Endothelial cell (in vitro differentiated cells): ENCODE measurements at places on chromosomes 3 and 15. TPM values are rescaled to one million over a fixed set of nuclear protein-coding genes. Genes with fewer than 3 reads are reported as not detected.

GOLGA8S gene
- 0.28 TPM for total RNA-seq

MNS1 gene
- 1.9 TPM for total RNA-seq

NFKBIZ gene
- 20.5 TPM for total RNA-seq

SMAD6 gene
- total RNA-seq: 21.3 TPM

BBS4 gene
- total RNA-seq: 17.0 TPM

FETUB gene
- total RNA-seq: not detected

LTF gene
- total RNA-seq: not detected

THSD4 gene
- 0.92 TPM for total RNA-seq

IL12A gene
- 0.67 TPM for total RNA-seq

IL17RC gene
- 17.5 TPM for total RNA-seq

GOLGA6L7 gene
- total RNA-seq: not detected

TIGIT gene
- total RNA-seq: not detected

CFAP92 gene
- 3.7 TPM for total RNA-seq

- DNase-seq: no peak
Measured at GRCh38 chr15:72005483-72005882, 112.5 kb downstream of the MYO9A start.

DNA sequence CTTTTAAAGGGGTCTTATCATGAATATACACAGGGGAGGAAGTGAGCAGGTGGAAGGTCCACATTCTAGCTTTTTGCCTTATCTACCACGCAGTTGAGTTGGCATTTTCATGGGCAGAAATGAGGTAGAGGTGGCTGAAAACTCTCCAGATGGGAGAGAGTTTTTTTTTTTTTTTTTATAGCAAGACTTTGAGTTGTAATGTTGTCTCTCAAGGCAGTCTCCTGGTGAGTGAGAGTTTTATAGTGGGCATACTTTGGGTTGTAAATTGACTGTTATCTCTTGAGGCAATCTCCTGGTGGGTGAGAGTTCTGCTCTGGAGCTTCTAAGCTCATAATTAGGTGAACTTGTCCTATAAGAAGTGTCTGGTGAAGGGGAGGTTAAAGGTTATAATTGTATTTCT, 191.7 kb upstream of the NAALADL2 start:
- DNase-seq: no peak

- peak; percentile 76 for DNase-seq
Measured at GRCh38 chr3:187669675-187670504, at the start of gene SST. TSS of gene SST (minus strand) at chr3:187670394. CDS start at chr3:187670291, 103 bp downstream.

- DNase-seq: no peak
Measured at GRCh38 chr3:74415731-74416130, 198.7 kb downstream of the CNTN3 start.

- no peak for DNase-seq
Measured at GRCh38 chr3:16999161-16999560, 114.4 kb downstream of the PLCL2 start.

DNA sequence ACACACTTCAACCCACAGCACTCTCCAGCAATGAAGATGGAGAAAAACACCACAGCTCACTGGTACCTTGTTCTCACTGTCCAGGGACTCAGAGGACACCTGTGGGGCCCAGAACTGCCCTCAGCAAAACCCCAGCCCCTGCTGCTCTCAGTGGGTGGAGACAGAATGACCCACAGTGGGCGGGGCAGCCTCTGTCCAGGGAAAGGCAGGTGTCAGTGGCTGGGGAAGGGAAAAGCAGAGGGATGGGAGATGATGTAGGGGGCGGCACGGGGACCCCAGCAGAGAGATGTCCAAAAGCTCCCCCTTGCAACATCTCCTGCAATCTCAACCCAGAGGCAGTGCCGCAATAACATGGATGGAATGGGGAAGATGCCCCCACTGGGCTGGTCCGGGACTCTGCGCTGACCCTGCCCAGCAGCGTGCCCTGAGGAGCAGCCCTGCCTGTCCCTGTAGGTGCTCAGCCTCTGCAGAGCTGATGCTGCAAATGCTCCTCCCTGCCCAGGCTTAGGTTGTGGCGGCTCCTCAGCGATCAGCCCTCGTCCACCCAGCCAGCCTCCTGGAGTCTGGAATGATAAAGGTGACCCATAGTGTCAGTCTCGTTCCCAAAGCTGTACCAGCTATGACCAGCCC, 193.9 kb downstream of the XXYLT1 start:
- DNase-seq: no peak

- no peak for DNase-seq
Measured at GRCh38 chr3:16311960-16312451, 47.0 kb downstream of the OXNAD1 start.

- DNase-seq: no peak
Measured at GRCh38 chr3:59451800-59452746, 402.2 kb upstream of the CFAP20DC start.

DNA sequence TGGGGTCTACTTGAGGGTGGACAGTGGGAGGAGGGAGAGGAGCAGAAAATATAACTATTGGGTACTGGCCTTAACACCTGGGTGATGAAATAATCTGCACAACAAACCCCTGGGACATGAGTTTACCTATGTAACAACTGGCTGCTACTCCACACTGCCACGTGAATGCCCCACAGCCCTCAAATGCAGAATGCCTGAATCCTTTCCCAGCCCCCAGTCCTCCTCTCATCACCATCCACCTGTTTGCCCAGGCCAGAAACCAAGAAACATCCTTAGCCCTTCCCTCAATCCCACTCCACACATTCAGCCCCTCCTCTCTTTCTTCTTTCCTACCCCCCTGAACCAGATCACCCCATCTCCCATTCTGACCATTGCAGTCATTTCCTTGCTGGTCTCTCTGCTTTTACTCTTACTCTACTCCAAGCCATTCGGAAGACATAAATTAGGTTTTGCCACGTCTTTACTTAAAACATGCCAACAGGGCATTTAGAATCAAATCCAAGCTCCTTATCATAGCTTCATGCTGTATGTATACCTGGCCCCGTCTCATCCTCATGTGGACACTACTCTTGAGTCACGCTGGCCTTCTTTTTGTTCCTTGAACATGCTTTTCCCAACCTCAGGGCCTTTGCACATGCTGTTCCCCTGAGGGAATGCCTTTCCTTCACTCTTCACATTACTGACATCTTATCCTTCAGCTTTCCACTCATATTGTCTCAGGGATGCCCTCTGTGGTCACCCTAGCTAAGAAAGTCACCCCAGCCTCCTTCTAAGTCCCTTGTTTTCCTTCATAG, 137.5 kb upstream of the ABHD17C start:
- no peak for DNase-seq

GRCh38 chr3:180680097-180680430, 775 bp upstream of the CCDC39 start:
- DNase-seq: peak; percentile 55

GRCh38 chr3:196159952-196160804, 51.0 kb downstream of the ZDHHC19 start:
- DNase-seq: peak; percentile 19

- no peak for DNase-seq
Measured at GRCh38 chr15:27595211-27595610, 503.9 kb downstream of the OCA2 start.

- DNase-seq: no peak
Measured at GRCh38 chr3:40550167-40550566, 25.4 kb downstream of the ZNF621 start.

GRCh38 chr3:56858331-56858730, 56.6 kb upstream of the ARHGEF3 start:
- DNase-seq: no peak

GRCh38 chr3:127646501-127647046, 17.6 kb downstream of the PODXL2 start:
- DNase-seq: no peak
